GM12891 (cell line): ENCODE measurements at places on chromosomes 16 and 17.

GRCh38 chr16:70805380-70805779 is 4.4 kb upstream of the VAC14 start:
- DNase-seq: no peak

- no peak for DNase-seq
Measured at GRCh38 chr16:88333848-88334777, 48.6 kb upstream of the ZNF469 start.

- no peak for DNase-seq
Measured at GRCh38 chr16:58753711-58754134, 19.6 kb upstream of the GOT2 start.

- DNase-seq: no peak
Measured at GRCh38 chr17:76735006-76735405, 2.1 kb downstream of the SRSF2 start.

DNA sequence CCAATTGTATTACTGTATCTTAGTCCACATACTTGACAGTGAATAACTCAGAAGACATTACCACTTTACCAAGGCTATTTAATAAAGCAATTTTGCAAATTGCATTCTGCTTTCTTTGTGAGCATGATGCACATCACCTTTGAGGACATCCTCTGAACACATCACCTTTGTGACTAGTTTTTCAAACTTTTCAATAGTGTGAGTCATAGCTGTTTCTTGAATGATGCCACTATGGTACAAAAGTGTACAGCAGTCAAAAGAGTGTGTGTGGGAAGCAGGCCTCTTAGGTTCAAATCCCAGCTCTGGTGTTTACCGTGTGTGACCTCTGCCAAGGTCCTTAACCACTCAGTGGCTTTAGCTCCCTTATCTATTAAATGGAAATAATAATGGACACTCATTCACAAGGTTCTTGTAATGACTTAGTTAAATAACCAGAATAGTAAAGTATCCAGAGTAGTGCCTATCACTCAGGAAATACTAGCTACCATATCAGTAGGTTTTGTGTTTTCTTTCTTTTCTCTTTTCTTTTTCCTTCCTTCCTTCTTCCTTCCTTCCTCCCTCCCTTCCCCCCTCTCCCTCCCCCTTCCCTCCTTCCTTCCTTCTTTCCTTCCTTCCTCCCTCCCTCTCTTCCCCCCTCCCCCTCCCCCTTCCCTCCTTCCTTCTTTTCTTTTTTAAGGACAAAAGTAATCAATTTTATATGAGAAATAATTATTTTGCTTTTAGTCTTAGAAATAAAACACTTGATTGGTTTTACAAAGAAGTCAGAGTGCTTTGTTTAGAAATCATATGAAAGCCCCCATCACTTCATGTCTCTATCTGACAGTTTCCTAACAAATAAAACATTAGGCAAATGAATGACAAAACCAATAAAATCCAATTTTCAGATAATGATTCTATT is 178.9 kb downstream of the MYO1D start:
- DNase-seq: no peak

- DNase-seq: no peak
Measured at GRCh38 chr17:82678265-82678891, 20.1 kb downstream of the RAB40B start.

DNA sequence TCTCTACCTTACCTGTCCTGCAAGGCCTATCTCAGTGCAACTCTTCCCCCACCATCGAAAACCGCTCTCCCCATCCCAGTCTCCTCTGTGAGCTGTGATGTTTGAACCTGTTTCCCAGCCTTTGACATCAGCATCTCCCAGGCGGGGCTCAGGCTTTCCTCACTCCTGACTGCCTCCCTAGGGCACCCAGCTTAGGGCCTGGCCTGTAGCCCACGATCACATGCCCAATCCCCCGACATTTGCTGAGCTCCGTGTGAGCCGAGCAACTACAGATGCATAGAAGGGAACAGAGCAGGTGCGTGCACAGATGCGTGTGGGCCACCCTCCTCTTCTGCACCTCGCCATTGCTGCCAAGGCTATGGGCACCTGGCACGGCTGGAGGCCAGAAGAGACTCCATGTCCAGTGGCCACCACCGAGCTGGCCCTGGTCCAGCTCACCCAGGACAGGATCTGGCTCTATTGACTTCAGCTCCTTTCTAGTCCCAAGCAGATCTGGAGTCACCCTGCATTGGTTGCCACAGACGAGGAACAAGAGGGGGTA is 35.5 kb upstream of the CMIP start:
- DNase-seq: no peak

DNA sequence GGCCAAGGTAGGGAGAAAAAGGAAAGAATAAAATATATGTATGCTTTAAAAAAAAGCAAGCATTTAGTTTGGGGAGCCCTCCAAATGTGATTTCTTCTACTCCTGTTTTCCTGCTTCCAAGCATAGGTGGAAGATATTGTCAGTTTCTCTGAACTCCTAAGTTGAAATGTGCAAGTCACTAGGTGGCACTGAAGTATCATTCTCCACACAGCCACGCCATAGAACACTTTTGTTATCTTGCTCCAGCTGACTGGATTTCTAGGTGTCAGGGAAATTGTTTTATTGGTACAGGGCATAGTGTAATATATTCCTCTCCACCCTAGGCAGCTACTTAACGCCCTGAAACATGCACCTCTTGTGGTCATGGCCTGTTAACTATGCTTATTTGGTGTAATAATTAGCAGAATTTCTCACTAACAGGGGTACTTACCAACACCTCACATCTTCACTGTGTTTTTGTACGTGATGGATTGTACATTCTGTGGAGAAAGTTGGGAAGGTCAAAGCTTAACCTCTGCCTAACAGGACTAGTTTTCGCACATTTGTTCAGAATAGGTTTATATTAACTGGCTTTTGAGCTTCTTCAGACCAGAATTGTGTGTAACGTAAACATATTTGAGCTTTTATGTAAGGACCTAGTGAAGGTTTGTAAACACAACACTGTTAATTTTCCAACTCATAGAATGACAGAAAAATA is 69.3 kb downstream of the FTO start:
- DNase-seq: no peak

DNA sequence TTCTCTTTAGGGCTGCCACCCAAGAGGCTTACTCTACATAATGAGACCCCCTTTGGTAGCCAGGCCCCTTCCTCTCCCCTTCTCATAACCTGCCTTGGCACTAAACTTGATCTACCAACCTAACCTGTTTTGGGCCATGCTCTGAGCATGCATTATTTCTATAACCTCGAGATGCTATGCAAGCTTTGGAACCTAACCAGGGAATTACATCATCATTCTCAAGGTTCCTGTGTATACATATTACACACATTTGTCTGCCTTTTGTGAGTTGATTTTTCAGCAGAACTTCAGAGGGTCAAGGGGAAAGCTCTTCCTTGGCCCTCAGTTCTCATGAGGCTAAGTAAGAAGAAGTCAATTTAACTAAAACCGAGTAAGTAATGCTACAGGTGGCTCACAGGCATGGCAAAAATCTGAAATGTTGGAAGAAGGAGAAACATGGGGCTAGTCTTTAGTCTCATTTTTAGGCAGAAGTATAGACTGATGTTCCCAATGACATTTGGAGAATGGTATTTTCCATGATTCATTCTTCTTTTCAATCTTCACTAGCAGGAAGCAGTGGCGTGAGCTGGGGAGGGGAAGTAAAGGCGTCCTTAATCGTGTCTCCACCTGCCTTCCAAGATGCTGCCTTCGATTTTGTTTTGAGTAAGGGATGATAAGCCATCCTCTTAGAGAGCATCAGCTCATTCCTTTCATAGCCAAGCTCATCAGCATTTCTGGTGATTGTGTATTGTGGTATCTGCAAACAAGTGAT is 308.4 kb downstream of the ABCC12 start:
- DNase-seq: no peak

GRCh38 chr16:17384471-17384870 is 86.3 kb downstream of the XYLT1 start:
- no peak for DNase-seq

- no peak for DNase-seq
Measured at GRCh38 chr17:71063127-71063526, 893.8 kb downstream of the KCNJ2 start.

DNA sequence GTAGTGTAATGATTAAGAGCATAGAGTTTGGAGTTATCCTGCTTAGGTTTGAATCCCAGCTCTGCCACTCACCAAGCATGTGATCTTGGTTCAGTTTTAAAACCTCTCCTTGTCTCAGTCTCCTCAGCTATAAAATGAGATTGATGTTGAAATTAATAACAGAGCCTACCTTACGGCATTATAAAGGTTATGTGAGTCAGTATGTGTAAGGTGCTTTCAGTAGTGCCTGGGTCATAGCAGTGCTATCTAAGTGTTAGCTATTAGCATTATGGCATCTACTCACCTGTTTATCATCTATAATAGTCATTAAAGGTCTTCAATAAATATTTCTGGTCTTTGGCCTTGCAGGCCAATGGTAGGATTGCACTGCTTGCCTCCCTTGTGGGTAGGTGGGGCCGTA is 53.4 kb downstream of the PRKCB start:
- DNase-seq: no peak

GRCh38 chr16:89473136-89473712 is 17.1 kb downstream of the ANKRD11 start:
- DNase-seq: no peak

GRCh38 chr16:5379954-5380353 is 282.4 kb upstream of the EEF2KMT start:
- DNase-seq: no peak

GRCh38 chr17:29596811-29597210 is 3.9 kb downstream of the ANKRD13B start:
- no peak for DNase-seq

DNA sequence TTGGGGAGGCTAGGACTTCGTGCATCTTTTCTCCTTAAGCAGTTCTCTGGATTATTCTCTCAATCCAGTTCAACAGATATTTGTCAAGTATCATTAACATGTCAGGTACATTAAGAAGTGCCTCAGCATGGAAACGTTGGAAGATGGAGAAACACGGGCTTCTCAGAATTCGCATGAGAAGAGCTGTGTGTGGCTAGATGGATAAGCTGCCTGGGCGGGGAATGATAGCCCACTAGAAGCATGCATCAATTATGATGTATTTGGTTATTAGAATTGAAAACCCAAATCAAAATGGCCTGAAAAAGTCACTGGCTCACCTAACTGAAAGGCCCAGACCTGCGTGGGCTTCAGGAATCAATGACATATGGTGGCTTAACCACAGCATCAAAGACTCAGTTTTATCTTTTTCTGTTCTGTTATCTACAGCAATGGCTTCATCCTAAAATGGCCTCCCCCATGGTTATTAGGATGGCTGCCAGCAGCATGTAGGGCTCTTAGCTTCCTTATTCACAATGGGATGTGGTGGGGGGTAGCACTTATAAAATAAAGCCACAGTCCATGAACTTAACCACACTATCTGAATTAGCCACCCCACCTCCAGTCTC is 43.9 kb downstream of the MMD start:
- no peak for DNase-seq

DNA sequence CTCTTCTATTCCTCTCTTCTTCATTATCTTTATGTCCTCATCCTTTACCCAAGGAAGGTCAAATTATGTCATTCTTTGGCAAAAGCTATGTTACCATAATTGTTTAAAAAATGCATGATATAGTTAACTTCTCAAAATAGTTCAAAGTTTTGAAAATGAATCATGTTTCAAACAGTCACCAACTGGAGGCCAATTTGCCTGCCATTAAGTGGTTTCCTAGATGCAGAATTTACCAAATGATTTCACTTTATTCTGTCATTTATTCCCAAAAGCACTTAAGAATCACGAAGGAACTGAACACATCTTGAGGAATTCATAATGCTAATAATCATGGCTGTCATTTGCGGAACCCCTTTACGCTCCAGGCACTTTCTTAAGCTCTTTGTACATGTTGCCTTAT is 190.9 kb upstream of the CDH11 start:
- no peak for DNase-seq

DNA sequence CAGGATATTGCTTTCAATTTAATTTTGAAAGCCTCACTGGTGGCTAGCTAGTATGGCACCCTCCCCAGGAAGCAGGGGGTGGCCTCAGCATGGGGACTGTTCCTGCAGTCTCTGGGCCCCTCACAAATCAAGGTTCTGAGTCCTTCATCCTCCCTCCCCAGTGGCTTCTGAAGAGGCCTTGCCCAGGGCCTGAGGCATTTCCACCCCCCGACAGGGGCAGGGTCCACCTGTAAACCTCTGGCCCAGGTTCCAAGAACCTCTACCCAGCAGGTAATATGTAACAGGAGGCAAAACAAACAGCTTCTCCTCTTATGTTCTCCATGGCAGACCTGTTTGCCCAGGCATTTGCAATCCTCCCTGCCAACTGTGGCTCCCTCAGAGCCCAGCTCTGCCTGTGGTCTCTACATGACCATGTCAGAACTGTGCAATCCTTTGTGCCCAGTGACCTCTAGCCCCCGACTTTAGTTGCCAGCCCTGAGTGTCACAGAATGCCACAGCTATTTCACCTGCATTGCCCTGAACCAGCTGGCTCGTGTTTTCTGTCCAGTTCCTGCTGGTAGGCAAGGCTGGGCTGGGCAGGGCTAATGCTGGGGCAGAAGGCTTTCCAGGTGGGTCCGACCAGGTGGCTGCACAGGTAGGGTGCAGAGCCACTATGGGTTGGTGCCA is 14.3 kb downstream of the ACSF2 start:
- DNase-seq: no peak
